NCI-H460 (cell line): ENCODE measurements at places on chromosomes 12 and 14. TPM values are rescaled to one million over a fixed set of nuclear protein-coding genes. Genes with fewer than 3 reads are reported as not detected.

SYNDIG1L gene
- not detected in 2 replicates for total RNA-seq

SHMT2 gene
- total RNA-seq, result 373 and 409 TPM in 2 replicates

SERPINA5 gene
- 0.15 TPM in 1 of 2 replicates, not detected in the other for total RNA-seq

FOXM1 gene
- total RNA-seq, result 23.8 and 28.1 TPM in 2 replicates

ACVRL1 gene
- total RNA-seq, result not detected in 2 replicates

DDN gene
- 0.40 and 0.50 TPM in 2 replicates for total RNA-seq

TRPV4 gene
- total RNA-seq, result not detected in 2 replicates

GLS2 gene
- not detected in 2 replicates for total RNA-seq

JDP2 gene
- total RNA-seq, result 40.6 and 42.4 TPM in 2 replicates
